Activated effector memory CD4-positive, alpha-beta T cell treated with anti-CD3 and anti-CD28 coated beads, Interleukin-2, amount 50 U/mL, for 16 hours (primary cell): ENCODE measurements at places on chromosomes 1 and 21.

DNA sequence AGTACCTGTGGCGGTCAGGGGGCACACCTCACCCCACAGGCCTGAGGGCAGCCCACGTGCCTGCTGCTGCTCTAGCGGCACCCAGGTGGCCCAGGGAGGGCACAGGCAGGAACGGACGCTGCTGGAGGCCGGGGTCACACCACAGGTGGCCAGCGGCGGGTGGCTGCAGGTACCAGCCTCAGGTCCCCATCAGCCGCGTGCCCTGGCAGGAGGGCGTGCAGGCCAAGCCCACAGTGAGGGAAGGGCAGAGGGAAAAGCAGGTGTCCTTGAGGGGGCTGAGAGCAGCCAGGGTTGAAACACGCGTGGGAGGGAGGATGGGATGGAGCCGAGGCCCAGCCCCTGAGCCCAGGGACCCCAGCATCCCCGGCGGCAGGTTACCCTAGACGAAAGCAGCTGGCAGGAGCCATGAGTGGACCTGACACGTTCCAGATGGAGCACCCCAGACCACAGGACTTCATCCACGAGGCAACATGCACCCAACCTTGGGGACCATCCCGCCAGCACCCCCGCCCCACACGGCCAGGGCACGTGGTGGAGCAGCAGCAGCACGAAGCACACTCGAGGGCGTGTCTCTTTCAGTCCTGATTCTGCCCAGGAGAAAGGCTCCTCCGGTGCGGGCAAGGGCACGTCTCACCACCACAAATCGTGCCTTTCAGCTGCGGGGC is 3.7 kb downstream of the SLC19A1 start:
- DNase-seq = peak; percentile 62

- DNase-seq = no peak
Observed at GRCh38 chr21:17636711-17637110, 24.0 kb upstream of the BTG3 start.

GRCh38 chr1:65820983-65821382 is 28.3 kb downstream of the PDE4B start:
- no peak for DNase-seq

- DNase-seq = no peak
Observed at GRCh38 chr1:25073640-25074270, 143.7 kb upstream of the RUNX3 start.

DNA sequence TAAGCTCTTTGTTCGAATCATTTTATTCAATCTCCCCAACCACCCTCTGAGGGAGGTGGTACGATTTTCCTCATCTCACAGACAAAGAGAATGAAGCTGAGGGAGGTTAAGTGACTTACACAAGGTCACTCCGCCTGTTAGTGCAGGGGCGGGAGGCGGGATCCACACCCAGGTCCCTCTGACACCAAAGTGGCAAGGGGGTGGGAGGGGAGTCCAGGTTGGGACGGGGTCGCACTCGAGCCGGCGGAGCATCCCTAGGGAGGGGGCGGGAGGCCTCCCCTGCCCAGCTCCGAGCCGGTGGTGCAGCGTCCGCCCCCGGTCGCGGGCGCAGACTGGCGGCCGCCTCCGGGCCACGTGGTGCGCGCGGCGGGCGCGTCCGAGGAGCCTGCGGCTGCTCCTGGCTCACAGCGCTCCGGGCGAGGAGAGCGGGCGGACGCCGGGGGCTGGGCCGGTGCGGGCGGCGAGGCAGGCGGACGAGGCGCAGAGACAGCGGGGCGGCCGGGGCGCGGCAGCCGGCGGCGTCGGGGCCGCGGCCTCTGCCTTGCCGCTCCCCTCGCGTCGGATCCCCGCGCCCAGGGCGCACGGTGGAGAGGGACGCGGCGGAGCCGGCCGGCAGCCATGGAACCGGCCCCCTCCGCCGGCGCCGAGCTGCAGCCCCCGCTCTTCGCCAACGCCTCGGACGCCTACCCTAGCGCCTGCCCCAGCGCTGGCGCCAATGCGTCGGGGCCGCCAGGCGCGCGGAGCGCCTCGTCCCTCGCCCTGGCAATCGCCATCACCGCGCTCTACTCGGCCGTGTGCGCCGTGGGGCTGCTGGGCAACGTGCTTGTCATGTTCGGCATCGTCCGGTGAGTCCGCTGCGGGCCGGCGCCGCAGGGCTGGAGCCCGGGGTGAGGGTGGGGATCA is at the start of gene OPRD1:
Gene OPRD1 (plus strand): TSS at position 405 of the 903 bp plus-strand sequence. CDS start 214 bp downstream, at position 619.
- no peak for DNase-seq

- DNase-seq = no peak
Observed at GRCh38 chr1:112040891-112041740, 51.6 kb upstream of the KCND3 start.

GRCh38 chr1:185595835-185596667 is 138.1 kb upstream of the HMCN1 start:
- peak; percentile 75 for DNase-seq

DNA sequence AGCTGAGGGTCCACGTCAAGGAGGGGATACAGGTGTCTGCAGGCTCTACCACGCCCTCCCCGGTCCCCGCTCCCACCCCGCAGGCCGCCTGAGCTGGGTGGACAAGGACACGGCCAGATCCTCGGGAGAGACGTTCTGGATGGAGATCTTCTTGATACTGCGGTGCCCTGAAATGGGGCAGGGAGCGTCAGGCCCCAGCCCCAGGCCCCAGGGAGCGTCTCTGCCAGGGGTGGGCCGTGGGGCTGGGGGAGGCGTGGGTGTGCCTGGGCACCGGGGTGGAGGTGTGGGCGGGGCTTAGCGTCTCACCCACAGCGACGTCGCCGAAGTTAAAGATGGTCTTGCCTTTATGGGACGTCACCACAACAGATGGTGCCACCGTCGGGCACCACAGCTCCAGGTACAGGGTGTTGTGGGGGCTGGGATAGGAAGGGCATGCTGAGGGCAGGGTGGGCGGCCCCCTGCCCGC is 7.3 kb upstream of the TMEM52 start:
- DNase-seq = no peak

GRCh38 chr1:210653771-210654170 is 325.1 kb downstream of the HHAT start:
- no peak for DNase-seq

- no peak for DNase-seq
Observed at GRCh38 chr1:64940025-64940424, 26.3 kb downstream of the JAK1 start.

DNA sequence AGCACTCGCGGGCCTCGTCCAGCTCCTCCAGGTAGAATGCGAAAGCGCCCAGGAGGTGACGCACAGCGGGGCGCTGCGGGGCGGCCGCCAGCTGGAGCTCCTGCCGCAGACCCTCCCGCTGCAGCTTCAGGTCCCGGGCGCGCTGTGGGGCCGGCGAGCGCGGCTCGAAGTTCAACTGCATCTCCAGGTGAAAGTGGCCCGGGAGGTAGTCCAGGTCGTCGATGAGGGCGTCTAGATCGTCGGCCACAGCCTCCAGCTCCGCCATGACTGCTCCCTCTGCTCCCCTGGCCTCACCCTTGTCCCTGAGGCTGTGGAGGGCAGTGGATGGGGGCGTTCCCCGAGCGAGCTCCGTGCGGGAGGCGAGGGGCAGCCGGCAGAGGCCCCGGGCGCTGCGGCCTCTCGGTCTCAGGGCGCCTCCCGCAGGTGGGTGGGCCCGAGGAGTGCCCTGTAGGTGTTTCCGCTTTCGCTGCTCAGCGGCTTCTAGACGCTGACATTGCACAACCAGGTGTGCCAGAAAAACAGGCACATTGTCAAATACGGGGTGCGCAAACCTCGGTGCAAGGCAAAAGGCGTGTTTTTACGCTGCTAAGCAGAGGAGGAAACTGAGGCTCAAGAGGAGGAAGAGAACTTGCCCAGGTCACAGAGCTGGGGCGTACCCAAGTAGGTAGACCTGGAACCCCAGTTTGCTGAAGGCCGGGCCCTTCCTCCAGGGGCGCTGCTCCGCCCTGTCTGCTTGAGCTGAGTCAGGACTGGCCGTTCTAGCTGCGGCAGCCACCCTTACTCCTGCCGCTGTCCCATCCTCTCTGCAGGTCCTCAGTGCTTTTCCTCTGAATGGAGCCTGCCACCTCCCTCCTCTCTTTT is at the start of gene TTC22:
Gene TTC22 (minus strand): TSS at position 425 of the 861 bp plus-strand sequence. CDS start 160 bp downstream, at position 265.
- DNase-seq = peak; percentile 90

DNA sequence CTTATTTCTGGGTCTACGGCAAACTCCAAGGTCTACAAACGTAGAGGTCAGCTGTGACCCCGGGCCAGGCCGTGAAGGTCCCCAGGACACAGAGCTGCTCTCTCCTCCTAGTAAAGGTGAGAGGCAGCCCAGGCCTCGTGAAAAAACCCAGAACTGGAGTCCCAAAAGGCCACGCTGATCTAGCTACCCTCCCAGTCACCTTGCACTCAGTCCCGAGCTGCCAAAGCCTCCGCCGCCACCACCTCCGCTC is 125 bp downstream of the ATP5PF start:
- DNase-seq = no peak

GRCh38 chr1:155127967-155128754 is 485 bp downstream of the EFNA1 start:
- no peak for DNase-seq

GRCh38 chr1:101905283-101905835 is 91.4 kb downstream of the OLFM3 start:
- DNase-seq = no peak

GRCh38 chr1:1318131-1318652 is 6.3 kb downstream of the INTS11 start:
- DNase-seq = no peak

DNA sequence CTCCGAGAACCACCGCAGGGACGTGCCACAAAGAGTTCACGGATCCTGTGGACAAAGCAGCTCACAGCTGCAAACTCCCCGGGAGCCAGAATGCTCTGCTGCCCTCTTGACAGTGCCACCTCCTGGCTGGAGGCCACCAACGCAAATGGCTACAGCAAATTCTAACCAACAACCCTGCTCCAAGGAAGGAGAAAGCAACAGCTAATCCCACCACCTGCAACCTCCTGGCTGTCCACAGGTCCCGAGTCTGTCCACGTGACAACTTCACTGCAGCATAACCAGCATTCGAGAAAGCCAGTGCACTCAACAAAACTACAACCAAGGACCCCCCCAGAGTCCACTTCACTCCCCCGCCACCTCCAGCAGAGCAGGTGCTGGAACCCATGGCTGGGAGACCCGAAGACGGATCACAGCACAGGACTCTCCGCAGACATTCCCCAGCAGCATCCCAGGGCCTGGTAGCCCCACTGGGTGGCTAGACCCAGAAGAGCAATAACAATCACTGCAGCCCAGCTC is 17.3 kb downstream of the POFUT2 start:
- peak; percentile 64 for DNase-seq

- no peak for DNase-seq
Observed at GRCh38 chr1:204859861-204860267, 10.8 kb upstream of the NFASC start.

GRCh38 chr1:92998821-92999220 is 37.6 kb upstream of the DIPK1A start:
- no peak for DNase-seq

DNA sequence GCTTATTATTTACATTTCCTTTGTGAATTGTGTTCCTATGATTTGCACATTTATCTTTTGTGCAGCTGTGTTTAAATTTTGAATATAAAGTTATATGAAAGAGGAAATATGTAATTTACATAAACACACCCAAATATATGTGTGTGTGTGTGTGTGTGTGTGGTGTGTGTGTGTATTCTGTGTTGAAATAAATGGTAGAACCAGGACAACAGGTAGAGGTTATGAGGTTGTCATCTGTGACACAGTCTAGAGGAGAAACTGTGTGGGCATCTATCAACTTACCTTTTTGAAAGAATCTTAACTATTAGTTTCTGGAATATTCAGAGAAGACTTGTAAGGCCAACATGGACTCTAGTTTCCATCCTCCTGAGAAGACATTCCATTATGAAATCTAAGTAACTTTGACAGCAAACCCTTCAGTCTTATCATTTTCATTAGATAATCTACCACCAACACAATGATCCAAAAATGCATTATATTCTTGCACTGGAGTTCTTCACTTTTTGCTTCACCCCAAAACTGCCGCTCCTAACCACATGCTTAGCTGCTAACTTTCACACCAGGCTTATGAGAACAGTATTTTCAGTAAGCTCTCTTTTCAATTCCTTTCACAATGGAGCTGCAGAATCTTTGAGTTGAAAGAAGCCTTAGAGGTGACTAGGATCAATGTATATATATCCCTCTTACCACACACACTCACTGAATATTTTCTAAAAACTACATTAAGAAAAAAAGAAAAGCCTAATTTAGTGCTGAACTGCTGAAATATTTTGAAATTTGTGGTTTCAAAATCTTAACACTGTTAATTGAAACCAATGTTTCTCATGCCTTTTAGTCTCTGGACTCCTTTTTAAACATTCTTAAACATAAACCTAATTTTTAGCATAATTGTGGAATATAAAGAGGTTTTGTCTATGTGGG is 21.8 kb downstream of the PTPRC start:
- no peak for DNase-seq

- DNase-seq = no peak
Observed at GRCh38 chr1:22518379-22518778, 44.9 kb upstream of the EPHA8 start.

DNA sequence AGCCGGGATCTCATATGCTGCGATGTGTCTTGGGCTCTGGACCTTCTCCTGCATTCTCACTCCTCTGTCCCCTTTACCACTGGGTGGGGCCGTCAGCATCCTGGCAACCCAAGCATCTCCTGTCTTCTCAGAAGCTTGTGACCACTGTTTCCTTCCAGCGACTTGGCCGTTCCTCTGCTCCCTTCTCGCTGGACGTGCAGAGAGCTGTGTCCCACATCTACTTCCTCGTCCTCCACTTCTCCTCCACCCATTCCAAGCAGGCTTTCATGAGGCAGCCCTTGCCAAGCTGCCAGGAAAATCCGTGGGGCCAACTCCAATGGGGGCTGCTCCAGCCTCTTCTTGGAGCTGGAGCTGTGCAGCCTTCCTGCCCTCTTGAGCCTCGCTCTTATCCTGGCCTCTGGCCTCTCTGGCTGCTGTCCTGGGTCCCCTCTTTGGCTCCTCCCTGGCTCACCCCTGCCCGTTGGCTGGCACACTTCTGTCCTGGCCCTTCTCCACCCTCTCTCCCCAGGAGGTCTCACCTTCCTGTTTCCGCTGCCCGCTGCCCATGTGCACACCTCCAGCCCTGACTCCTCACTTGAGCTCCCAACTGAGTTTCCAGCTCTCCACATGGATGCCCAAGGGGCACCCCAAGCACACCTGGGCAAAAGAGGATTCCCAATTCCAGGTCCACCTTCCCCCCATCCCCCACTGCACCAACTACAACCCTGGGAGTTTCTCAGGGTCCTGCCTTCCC is 8.7 kb downstream of the FAM131C start:
- DNase-seq = no peak

- DNase-seq = no peak
Observed at GRCh38 chr1:229326601-229327000, 16.2 kb downstream of the CCSAP start.

DNA sequence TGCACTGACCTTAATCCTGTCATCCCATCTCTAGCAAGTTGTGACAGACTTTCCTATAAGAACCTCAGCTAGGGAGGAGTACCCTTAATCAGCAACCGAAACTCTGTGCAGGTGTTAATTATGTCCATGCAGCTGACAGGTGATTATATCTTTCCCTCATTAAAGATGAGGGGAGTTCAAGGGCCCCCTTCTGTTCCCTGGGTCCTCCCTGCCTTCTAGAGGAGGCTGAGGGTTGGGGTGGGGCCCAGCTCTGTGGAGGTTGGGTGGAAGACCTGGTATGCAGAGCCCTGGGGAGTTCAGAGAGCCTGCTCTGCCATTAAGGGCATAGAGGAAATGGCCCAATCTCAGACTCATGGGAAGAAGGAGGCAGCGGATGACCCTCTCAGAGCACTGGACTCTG is 35.6 kb upstream of the CRNN start:
- no peak for DNase-seq
